ENCODE measurements at places on chromosomes 1 and 21. TPM values are rescaled to one million over a fixed set of nuclear protein-coding genes. Genes with fewer than 3 reads are reported as not detected.

DNA sequence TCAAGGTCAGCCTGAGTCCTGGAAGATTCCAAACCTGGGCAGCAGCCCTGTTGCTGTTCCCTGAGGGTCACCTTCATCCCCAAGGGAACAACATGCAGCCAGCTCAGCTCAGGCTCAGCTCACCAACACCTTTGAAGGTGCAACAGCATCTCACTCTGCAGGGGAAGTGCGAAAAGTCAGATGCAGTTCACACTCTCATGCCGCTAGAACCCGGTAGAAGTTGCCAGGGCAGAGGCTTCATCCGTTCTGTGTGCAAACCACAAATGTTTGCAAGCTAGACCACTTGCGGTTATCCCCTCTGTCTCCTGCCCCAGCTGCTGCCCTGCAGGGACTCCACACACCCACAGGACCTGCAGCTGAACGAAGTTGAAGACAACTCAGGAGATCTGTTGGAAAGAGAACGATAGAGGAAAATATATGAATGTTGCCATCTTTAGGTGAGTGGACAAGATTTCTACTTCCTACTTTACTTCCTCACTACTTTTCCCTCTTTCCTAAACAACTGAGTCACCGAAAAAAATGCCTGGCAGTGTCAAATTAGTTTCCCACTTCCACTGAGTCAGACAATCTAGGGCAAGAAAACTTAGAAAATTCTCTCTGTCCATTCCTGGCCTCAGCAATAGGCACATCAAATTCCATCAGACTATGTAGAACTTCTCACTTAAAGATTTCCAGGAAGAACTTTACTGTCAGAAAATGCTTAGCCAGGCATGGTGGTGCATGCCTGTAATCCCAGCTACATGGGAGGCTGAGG lies 1.8 kb upstream of the FCRL6 start:
- DNase-seq = no peak

GRCh38 chr1:69827732-69828131 lies 260.0 kb downstream of the LRRC7 start:
- DNase-seq = no peak

GRCh38 chr1:41731516-41732030 lies 187.1 kb downstream of the HIVEP3 start:
- no peak for DNase-seq

DNA sequence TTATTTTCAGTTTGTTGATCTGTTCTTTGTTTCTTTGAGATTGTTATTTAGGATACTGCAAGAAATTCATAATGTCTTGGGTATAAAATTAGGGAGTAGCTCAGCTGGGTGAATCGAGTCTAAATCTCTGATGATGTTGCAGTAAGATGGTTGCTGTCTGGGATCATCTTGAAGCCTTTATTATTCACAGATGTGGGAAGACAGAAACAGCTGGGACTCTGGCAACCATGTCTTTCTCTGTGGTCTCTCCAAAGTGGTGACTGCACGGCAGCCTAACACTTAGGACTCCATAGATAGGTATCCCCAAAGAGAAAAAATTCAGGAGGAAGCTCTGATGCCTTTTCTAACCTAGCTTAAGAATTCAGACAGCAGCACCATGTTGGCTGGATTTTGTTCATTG lies 52.7 kb downstream of the RAP1A start:
- DNase-seq = no peak

DNA sequence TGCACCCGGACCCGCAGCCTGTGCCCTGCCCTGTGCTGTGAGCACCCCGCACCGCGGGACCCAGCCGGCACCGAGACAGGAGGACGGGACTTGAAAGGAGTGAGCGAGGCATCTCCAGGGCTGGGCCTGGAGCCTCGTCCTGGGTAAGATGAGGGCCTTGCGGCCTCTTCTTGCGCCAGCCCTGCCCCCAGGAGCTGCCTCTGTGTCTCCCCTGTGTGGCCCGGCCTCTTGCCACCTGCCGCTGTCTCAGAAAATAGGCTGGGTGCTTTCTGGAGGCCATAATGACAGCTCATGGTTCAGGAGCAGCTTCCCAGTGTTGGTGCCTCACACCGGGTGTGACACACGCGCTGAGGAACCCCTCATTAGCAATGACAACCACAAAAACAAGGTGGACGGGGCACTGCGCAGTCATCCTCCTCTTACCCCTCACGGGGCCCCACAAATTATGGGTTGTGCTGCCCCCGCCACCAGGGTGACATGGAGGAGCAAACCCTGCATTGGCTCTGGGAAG lies 161.5 kb upstream of the C1orf174 start:
- no peak for DNase-seq

- DNase-seq = no peak
These were observed 4.3 kb downstream of the ZNF684 start for GRCh38 chr1:40535732-40536131.

DNA sequence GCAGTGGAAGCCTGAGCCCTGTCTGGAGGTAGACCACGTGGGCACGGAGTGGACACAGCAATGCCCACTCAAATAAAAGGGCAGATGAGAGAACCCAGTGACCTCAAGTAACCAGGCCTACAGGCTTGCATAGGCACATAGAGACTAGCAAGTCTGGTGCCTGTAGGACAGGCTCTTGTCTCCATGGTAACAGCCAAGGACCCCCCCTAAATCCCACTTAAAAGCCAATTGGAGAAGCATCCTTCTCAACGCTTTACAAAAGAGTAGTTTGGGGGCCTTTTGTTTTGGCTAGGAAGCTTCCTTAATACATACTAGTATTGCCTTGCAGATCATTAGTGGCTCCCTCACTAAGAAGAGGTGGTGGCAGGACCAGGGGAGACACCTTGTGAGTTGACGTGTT lies 63.9 kb downstream of the VWA5B1 start:
- no peak for DNase-seq

- DNase-seq = peak; percentile 8
These were observed at the start of gene EPHB2 for GRCh38 chr1:22710701-22711049. Gene EPHB2, plus strand, starts transcription at chr1:22710839. Its CDS starts 144 bp downstream, at chr1:22710983.

GRCh38 chr1:65265651-65266351 lies 43.5 kb upstream of the DNAJC6 start:
- peak; percentile 37 for DNase-seq

- no peak for DNase-seq
These were observed 8.3 kb upstream of the RNF19B start for GRCh38 chr1:32972814-32973428.

- peak; percentile 29 for DNase-seq
These were observed 8.0 kb upstream of the B4GALT3 start for GRCh38 chr1:161185282-161185682.

DNA sequence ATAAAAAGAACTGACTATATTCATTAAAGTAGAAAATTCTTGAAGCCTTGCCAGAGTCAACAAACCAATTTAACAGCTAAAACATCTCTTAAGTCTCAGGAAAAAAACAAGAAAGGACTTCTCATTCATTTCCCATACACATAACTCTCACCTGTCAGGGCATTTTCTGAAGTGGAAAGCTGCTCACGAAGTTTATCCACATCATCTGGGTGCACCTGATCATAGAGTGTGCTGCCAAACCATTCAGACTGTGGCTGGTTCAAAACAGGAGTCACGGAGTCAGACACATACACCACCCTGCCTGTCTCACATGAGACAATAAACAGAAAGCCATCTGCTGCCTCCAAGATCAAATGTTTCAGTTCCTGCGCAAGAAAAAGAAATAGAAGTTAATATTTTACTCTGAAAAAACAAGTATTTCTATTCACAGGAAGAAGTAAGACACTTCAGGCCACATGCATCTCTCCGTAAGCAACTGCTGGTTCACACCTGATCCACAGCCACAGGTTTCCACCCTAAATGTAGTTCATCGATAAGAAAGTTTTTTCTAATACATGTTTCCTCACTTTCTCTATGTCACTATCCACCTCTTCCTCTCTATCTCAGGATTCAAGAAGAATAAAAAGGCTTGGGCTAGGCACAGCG lies 28.2 kb upstream of the CTSK start:
- DNase-seq = no peak

- no peak for DNase-seq
These were observed 44.1 kb downstream of the OLFML3 start for GRCh38 chr1:114023377-114023776.

DNA sequence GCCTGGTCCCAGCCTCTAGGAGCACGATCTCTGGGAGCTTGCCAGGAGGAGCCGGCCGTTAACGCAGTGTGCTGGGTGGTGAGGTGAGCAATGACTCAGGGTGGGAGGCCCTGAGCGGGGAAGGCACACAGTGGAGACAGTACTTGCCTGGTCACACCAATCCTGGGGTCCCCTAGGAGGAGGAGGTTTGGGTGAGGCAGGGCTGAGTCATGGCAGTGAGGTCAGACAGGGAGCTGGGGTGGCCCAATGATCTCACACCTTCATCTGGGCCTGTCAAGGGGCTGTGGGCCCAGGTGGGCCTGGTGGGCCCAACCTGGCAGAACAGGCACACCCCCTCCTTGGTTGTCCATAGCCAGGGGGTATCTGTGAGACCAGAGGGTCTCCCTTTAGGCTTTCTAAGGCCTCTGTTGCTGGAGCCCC lies 8.6 kb upstream of the EDN2 start:
- DNase-seq = peak; percentile 95

GRCh38 chr1:17952506-17952905 lies 155.1 kb upstream of the IGSF21 start:
- no peak for DNase-seq

GRCh38 chr1:115838431-115839028 lies 2.4 kb downstream of the NHLH2 start:
- DNase-seq = no peak

- peak; percentile 59 for DNase-seq
These were observed 148.0 kb upstream of the ERG start for GRCh38 chr21:38646213-38646837.

- no peak for DNase-seq
These were observed at the start of gene NPR1 for GRCh38 chr1:153678519-153679336. Gene NPR1, plus strand, starts transcription at chr1:153678688. Its CDS starts 421 bp downstream, at chr1:153679109.

DNA sequence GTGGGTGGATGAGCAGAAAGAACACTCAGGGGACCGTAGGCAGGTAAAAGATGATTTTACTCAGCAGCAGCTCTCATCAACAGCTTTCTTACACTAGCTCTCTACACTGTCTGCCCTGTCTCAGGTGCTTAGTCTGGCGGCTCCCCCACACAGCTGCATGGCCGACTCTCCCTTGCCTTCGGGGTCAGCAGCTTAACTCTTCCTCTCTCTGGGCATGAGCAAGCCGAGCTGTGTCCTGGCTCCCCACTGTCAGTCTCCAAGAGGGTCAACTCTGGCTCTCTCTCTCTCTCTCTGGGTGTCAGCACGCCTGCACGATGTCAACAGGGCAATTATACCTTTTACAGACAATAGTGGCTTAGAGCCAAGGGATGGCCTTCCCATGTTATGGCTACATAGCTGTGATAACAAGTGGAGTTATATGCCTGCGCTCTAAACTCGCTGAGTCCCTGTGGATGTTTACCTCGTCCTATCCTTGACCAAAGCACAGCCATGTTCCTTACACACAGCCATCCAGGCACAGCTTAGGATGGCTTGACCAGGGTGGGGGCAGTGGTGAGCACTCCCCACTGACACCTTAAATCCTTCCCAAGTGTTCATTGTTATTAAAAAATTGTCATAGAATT lies 3.1 kb upstream of the BCL10 start:
- DNase-seq = no peak

DNA sequence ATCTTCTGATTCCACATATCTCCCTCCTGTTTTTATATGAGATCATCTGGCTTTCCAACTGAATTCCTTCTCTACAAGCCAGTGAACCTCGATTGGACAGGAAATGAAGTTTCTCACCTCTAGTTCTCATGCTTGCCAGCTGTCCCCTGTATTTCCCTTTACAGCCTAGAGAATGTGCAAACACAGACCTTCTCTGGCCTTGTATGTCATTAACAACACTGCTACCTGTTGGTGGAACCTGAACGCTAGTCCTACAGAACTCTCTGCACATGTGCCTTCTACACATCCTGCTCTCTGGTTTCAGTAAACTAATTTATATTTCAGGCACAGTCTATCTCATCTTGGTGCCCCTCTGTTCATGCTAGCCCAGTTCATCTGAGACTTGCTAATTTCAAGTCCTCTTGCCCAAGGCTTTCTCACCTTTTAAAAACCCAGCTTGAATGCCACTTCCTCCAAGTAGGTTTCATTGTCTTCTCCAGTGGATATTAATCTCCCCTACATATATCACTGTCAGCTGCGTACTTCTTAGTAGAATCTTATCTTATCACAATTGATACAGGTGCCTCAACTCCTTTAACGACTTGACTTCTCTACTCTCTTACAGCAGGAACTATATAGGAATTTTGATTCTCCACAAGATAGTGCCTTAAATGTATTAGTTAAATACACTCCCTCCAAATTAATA lies 549.9 kb downstream of the PLPP3 start:
- DNase-seq = no peak

DNA sequence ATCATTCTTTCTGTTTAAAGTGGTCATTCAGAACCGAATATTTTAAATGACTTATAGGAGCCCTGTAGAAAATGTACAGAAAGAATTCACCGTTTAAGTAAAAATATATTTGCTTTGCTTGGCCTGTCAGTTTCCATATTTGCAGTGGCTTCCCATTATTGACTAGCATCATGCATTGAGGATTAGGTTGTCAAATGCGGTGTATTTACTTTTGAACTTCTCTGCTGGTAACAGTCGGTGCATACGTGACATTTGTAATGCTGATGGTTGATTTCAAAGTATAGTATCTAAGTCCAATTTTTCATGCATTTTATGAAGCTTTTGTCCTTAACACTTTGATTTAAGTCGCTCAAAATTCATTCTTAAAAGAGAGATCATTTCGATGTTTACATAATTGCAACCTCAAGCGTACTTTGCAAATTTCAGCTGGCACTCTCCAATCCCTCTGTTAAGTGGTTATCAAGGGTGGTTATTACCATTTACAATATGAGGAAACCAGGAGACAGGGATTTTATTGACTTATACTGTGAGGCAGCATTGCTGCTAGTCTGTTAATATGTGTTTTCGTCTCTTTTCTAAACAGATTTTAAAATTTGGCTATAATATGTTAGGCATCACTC lies 201.6 kb downstream of the SDCCAG8 start:
- no peak for DNase-seq

DNA sequence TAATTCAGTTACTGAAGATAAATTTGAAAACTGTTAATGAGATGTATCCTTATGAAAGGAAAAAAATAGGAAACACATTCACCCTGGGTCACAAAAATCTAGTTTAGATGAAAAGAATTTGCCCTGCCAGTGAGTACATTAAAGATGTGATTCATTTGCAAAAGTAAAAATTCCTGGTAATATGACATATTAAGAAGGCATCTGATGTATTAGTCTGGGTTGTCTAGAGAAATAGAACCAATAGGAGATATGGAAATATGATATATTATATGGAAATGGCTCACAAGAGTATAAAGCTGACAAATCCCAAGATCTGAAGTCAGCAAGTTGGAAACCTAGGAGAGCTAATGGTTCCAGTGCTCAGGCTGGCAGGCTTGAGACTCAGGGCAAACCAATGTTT lies 153.8 kb downstream of the MRPL39 start:
- no peak for DNase-seq

Gene OPRD1
- total RNA-seq = not detected

Gene NCAM2
- 10.2 TPM for total RNA-seq

Gene HSD11B1
- total RNA-seq = not detected

Gene KPRP
- total RNA-seq = not detected

Gene SPRR2G
- total RNA-seq = not detected

Gene SELENON
- 50.9 TPM for total RNA-seq
